ENCODE measurements at places on chromosomes 2 and 18.

- DNase-seq: no peak
These were observed 11.0 kb upstream of the CREG2 start for GRCh38 chr2:101398116-101398821.

- DNase-seq: no peak
These were observed 41.0 kb upstream of the DOCK10 start for GRCh38 chr2:225083276-225083675.

GRCh38 chr2:214987261-214987660 lies 151.2 kb downstream of the ABCA12 start:
- DNase-seq: no peak

GRCh38 chr2:97355887-97356286 lies 233.8 kb downstream of the ANKRD36B start:
- no peak for DNase-seq

DNA sequence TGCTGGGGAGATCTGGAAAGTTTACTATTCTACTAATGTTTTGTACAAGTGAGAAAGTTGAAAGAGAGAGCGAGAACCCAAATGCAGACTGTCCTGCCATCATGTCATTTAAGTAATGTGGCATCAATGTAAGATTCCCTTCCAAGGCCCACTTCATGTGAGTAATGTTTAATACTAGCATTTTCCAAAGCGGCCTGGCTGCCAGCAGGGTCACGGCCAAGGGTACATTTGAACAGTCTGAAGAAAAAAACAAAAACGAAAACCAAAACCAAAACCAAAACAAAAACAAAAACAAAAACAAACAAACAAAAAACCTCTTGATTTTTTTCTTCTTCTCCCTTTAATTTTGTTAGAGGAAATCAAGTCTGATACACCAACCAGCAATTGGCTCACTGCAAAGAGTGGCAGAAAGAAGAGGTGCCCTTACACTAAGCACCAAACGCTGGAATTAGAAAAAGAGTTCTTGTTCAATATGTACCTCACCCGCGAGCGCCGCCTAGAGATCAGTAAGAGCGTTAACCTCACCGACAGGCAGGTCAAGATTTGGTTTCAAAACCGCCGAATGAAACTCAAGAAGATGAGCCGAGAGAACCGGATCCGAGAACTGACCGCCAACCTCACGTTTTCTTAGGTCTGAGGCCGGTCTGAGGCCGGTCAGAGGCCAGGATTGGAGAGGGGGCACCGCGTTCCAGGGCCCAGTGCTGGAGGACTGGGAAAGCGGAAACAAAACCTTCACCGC lies 2.2 kb downstream of the HOXD10 start:
- DNase-seq: no peak

- no peak for DNase-seq
These were observed 64.5 kb downstream of the LRRTM4 start for GRCh38 chr2:77457665-77458064.

- DNase-seq: no peak
These were observed 23.5 kb upstream of the MFF start for GRCh38 chr2:227301523-227301922.

DNA sequence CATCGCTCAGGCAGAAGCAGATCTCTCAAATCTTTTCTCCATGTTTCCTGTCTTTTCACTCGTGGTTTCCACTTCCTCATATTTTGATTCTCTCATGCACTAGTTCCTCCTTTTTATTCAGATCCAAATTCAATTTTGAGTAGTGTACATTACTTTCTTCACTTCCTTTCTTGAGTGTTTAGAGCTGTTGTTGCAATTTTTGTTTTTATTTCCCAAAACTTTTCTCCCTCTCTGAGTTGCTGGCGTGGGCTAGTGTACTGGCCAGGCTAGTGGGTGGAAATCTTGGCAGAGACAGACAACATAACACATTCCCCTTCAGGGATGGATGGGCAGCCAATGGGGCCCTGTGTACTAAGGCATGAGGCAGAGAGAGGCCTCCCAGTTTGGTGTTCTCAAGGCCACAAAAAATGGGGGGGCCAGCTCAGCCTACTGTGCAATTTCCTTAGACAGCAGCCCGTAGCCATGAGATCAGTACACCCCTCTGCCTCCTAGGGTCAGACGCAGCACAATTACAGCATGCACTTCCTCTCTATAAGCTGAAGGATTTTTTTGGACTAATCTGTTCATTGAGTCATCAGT lies 145.1 kb upstream of the PID1 start:
- no peak for DNase-seq

DNA sequence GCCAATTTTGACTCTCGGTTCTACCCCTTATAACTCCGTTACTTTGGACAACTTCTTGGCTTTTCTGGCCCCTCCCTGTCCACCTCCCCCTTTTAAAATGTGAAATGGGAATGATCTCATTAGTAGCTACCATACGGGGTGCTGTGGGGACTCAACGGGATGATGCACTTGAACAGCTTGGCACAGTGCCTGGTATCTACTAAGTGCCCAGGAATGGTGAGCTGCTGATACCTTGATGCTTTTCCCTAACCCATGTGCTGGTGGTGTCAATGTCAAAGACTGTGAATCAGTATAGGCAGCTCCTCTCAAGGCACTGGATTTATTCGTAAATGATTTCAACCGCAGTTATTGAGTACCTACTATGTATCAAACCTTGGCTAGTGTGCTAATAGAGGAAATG lies 204.2 kb downstream of the LOXHD1 start:
- DNase-seq: no peak

GRCh38 chr2:119062652-119063051 lies 95.9 kb downstream of the C1QL2 start:
- no peak for DNase-seq

GRCh38 chr2:241879326-241879725 lies 9.8 kb downstream of the RTP5 start:
- DNase-seq: no peak

DNA sequence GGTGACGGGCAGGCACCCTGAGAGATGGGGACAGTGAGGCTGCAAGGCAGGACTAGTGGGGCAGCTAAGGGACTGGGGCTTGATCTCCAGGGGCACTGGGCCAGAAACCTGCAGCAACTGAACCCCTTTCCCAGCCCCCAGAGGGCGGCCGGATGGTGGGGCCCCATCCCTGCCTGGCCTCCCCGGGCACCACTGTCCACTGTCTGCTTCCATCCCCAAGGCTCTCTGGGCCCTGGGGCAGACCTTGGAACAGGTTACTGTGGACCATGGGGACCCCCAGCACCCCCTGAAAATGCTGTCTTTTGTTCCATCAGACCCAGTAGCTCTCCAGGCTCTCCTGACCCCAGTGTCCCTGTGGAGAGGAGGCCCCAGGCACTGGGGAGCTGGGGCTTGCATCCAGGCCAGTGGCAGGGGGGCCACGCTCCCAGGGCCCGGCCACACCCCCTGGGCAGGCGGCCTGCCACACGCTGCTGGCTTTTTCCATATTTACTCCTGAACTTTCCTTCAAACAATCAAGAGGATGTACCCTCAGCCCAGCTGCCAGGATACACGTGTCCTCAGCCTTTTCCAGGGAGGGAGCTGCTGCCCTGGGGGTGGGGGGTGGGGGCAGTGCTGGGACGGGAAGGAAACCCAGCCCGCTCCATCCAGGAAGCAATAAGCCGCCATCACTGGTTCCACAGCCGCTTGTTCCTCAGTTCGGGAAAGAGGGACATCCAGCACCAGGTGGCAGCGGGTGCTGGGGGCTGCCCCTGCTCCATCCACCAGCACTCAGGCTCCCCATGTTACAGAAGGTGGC lies 102.3 kb upstream of the ODC1 start:
- DNase-seq: no peak

DNA sequence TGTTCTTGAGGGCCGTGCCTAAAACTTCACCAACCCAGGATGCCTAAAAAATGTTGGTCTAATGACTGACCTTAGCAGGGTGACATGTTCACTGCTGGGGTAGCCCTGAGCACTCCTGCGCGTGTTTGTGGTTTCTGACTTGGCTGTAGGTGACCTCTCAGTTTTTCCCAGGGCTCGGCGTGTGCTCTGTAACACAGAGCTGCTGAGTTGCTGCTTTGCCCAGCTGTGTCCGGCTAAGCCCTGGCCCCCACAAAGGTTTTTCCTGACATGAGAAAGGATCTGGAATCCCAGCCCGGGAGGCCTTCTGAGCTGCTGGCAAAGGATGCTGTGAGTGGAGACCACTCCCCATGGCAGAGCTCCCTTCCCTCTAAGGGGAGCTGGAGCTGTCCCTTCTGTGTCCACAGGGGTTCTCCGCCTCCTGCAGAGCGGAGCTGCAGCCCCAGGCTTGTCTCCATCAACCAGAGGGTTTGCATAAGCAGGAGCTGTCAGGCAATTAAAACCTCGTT lies 52.7 kb downstream of the CRIM1 start:
- DNase-seq: no peak

DNA sequence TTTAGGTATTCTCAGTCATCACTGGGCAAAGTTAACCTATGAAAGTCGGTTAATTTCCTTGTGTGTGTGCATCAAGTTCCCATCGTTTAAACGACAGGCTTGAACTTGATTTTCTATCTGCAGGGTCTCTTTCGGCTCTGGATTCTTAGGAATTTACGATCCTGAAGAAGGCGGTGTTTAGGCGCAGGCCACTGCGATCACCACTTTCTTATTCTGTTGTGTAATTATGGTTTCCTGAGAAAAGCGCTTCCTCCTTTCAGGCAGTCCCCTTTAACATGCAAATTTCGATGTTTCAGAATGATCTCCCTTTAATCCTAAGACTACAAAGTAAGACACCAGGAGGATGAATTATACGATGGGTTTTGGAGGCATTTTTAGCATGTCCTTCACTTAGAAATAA lies 27.9 kb upstream of the MBP start:
- DNase-seq: no peak

DNA sequence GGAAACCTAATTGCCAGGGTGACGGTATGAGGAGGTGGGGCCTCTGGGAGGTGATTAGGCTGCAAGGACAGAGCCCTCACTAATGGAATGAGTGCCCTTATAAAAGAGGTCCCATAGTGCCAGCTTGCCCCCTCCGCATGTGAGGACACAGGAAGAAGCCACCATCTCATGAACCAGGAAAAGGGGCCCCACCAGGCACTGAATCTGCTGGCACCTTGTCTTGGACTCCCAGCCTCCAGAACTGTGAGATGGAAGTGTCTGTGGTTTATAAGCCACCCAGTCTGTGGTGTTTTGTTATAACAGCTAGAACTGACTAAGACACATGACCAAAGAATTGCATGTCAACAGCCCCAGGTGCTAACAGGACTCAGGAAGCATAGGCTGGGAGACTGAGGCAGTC lies 214.3 kb downstream of the MGAT5 start:
- DNase-seq: no peak

DNA sequence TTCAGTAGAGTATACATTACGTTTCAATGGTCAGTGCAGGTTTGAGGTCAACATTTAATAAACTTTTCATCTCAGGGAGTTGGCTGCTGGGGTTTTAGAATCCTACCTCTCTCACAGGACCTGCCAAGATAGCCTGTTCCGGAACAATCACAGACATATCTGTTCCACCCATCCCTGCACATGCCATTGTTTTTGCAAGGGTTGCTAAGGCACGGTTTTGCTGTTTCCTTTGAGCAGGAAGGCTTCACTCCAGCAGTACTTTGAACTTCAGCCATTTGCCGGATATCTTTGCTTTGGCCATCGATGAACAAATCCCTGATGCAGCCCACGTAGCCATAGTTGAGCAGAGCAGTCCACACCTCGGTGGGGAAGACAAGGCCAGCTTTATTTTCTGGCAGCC lies 493.8 kb downstream of the NRXN1 start:
- DNase-seq: no peak

DNA sequence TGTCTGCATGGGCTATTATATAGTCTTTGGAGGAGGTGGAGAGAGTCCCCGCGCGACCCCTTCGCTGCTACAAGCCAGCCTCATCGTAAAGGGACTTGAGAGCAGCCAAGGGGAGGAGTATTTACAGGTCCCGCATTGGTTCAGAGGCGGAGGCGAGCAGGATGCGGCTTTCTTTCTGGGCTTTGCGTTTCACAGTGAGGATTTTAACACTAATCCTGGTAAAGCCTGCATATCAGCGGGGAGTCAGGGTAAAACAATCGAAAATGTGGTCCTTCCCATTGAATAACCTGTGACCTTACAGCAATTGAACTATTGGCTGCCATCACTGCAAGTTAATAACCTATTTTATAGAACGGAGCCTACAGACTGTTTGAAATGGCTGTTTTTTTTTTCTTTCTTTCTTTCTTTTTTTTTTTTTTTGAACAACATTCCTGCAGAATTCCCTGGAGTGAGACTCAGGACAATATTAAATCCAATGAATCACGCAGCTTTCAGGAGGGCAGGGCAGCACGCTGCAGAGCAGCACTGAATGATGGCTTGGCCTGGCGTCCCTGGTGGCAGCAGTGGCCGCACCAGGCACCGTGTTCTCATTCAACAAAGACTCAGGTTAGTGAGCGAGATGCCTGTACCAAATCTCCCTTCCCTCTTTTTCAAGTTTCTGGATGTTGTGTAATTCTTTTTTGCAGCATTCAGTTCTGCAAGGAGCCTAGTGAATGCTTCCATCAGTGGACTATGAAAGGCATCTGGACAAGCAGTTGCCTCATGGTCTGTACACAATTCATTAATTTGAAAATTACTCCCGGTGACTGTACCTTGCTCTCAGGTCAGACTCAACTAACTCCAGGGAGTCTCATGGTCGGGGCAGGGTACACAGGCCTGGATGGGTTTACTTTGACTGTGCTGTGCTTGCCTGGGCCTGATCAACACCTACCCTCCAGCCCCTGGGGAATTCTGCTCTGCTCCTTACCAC lies 19.8 kb downstream of the SMIM21 start:
- no peak for DNase-seq

GRCh38 chr18:1585881-1586488 lies 681.3 kb downstream of the ADCYAP1 start:
- peak; percentile 4 for DNase-seq

- no peak for DNase-seq
These were observed 76.5 kb upstream of the HAAO start for GRCh38 chr2:42868874-42869273.

GRCh38 chr2:27370816-27371620 lies 602 bp downstream of the SNX17 start:
- peak; percentile 32 for DNase-seq

DNA sequence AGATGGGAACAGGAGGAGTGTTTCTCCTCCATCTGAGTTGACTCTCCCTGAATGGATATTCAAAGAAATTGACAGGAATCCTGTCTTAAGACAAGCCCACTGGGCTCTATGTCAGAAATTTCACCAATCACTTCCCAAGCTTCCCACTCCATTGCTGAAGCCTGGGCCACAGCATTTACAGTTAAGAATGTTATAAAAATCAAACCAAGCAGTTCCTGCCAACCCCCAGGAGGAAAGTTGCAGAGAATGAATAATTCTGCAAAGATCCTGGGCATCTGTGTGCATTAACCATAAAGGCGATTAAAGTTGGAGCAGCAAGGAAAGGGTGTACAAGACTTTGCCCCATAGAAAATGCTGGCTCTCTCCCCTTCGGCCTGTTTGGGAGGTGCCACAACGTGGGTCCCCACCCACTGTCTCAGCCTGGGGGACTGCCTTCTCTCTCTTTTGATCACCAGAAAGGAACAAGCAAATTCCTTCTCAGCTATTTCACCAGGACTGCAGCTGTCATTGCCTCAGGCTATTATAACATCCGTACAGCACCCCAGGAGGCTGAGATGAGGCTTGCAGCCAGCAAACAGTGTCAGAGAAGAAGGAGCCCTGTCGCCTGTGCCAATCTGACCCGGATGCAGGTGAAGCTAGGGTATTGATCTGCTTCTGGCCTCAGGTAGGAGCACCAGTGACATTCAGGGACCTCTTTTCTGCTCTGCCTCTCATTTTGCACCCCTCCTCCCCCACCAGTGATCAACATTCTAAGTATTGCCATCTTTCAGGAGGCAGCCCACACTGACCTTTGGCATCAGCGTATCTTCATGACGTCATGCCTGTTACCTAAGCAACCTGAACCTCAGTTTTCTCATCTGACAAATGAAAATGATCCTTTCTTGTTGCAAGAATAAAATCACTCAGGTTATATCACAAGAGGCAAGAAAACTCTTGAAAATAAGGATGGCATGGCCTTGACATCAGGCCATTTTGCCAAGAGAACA lies 219.0 kb downstream of the SH3BP4 start:
- no peak for DNase-seq

- DNase-seq: no peak
These were observed 499.8 kb upstream of the GCFC2 start for GRCh38 chr2:76210551-76210950.

All from GM12878 (cell line).